ENCODE measurements at places on chromosomes 1 and 21.
A peak's percentile ranks its signal among the peaks of the same experiment; 100 is the strongest.

- no peak for DNase-seq
Measured at GRCh38 chr1:208009706-208010444, 99.0 kb upstream of the CD34 start.

DNA sequence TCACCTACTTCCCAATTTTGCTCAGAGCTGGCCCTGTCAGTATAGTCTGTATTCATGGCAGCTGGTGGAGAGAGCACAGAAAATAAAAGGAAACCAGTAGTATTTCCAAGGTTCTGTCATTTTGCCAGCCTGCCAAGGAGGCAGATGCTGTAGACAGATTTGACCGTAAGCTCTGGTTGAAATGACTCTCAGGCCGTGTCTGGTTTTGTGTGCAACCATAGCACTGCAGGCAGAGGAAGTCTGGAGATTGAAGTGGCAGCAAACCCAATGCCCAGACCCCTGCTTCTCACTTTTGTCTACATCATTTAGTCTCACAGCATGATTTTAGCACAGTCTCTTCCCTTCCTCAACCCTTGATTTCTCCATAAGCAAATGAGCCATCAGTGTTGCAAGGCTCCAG is 291.7 kb downstream of the PAPPA2 start:
- peak; percentile 49 for DNase-seq

GRCh38 chr1:108560874-108561459 is 1.1 kb downstream of the EEIG2 start:
- peak; percentile 61 for DNase-seq

- DNase-seq: no peak
Measured at GRCh38 chr1:210070531-210070930, 132.5 kb downstream of the SYT14 start.

DNA sequence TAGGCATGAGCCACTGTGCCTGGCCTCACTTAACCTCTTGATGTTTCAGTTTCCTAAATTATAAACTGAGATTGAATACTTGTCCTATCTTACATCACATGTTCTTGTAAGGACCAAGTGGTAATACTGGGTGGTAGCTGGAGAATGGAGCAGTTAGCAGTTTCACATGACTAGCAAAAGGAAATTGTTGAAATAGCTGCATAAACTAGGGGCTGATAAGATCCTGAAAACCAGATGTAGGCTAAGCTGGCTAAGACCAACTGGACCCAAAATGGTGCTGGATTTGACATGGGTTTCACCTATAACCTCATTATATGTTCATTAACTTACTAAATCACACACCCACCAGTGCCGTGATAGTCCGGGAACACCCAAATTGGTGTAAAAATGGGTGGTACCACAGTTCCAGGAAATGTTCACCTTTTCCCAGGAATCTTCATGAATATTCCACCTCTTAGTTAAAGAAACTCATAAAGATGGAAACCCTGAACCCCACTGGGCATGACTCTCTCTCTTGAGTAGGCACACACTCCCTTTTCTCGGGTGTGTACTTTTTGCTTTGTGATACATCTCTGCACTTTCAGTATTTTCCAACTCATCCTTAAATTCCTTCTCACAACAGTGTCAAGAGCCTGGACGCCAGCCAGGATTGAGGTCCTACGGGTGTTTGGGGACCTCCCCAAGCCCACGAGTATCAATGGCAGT is at the start of gene PAPPA2:
PAPPA2 (plus strand) TSS at position 502 of the 705 bp plus-strand sequence. CDS start 93,148 bp downstream, outside the sequence.
- DNase-seq: no peak

DNA sequence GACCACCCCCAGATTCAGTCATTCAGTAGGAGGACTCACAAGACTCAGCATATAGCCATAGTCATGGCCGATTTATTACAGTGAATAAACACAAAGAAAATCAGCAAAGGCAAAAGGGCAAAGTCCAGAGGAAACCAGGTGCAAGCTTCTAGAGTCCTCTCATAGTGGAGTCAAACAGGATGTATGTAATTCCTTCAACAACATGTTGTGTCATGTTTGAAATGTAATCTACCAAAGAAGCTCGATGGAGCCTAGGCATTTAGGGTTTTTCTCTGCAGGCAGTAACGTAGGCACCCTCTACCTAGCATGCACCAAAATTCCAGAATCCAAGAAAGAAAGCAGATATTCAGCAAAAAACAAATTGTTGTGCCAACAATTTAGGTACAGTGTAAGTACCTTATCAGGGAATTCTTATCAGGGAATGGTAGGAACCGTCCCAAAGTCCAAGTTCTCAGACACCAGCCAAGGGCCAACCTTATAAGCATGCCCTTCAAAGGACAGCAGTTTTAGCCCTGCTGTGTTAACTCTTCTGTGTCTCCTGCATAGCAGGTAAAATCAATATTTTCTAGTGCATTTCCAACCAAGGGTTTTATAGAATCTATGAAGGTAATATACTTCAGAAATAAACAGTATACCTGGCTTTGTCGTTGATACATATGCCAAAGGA is 16.1 kb upstream of the SLAMF6 start:
- no peak for DNase-seq

DNA sequence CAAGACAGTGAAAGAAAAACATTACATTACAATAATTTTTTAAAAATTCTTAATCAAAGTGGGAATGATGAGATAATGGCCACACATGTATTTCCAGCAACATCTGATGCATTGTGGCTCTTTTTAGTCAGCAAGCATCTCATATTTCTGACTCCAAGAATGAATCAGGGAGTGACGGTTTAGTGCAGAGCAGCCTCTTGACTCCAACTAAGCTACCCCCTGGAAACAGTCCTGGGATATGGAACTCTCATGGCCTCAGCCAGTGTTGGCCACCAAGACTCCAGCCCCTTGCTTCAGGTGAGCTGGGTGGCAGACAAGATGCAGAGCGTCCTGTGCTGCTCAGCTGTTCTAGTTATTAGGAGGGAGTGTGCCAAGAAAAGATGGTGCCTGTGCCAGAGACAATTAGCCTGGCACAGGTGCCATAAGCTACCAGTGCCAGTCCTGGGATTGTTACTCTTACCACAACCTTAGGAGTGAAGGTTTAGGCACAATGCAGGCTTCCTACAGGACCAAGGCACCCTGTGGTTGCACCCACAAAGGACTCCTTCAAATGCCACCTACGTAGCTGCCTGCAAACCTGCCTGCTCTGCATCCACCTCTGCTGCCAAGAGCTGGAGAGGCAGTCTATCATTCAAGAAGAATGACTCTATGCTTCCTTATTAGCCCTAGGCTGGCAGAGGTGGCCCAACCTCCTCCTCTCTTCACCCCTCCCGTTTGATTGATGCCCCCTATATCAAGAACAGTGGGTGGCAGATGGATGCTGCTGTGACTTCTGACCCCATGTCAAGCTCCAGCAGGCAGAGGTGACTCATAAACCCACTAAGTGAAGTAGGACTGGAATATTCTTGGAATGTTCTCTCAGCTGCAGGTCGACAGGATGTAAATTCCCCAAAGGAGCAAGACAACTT is 6.0 kb upstream of the SEC16B start:
- DNase-seq: peak; percentile 59

Data from cerebellum (tissue), 4 donors.